ENCODE measurements at places on chromosomes 3 and 15.

GRCh38 chr3:188390775-188391443, 237.0 kb downstream of the LPP start:
- no peak for DNase-seq

DNA sequence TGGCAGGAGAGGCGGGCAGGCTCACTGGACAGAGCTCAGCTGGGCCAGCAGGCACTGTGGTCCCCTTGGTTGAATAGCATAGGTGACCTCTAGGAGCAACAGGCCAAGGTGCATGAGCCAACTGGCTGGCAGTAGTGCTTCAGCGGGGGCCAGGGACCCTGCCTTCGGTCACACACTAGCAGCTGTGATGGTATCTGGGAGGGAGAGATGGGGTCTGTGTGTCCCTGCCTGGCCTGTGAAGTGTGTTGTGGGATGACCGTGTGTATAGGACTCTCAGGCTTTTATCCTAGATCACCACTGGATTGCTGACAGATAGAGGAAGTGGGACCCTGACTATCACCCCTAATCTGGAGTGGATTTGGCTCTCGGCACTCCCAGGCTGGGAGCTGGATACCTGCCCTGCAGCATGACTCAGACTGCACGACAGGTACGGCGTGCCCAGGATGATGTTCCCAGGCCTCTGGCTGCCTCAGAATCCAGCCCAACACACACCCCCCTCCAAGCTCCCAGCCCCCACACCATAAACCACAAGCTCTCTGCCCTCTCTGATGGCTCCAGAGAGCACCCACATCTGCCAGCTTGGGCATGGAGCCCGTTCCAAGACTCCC, 7.8 kb downstream of the RPS17 start:
- no peak for DNase-seq

GRCh38 chr3:18758047-18758704, 333.0 kb upstream of the SATB1 start:
- DNase-seq, result no peak

DNA sequence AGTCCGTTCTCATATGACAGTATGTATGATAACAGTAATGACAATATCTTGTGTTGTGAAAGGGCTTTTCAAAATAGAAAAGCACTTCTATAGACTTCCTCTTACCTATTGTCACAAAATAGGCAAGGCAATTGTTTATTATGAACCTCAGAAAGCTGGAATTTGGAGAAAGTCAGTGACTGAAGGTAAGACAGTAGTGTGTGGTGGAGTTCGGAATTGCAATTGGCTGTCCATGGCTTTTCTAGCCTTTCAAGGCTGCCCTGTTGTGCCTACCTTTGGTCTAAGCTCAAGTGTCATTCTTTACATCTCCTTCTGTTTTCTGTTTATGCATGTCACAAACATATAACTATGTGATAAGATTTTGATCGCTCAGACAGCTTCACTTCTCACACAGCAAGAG, 219.3 kb upstream of the NR2E3 start:
- no peak for DNase-seq

DNA sequence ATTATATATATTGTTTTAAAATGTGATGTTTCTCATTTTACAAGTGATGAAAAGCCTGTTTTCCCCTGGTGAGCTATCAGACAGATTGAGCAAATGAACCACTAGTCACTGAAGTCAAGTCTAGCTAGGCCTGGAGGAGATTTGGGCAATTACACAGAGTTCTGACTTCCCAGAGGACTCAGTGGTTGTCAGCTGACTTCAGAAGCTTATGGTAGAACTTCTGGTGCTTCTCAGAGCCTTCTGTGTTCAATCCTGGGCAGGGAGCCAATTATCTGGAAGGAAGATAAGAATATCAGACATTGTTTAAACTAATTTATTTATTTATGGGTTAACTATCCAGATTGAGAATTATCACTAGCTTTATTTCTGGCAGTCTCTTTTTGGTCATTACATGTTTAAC, 37.7 kb upstream of the NAALADL2 start:
- no peak for DNase-seq

DNA sequence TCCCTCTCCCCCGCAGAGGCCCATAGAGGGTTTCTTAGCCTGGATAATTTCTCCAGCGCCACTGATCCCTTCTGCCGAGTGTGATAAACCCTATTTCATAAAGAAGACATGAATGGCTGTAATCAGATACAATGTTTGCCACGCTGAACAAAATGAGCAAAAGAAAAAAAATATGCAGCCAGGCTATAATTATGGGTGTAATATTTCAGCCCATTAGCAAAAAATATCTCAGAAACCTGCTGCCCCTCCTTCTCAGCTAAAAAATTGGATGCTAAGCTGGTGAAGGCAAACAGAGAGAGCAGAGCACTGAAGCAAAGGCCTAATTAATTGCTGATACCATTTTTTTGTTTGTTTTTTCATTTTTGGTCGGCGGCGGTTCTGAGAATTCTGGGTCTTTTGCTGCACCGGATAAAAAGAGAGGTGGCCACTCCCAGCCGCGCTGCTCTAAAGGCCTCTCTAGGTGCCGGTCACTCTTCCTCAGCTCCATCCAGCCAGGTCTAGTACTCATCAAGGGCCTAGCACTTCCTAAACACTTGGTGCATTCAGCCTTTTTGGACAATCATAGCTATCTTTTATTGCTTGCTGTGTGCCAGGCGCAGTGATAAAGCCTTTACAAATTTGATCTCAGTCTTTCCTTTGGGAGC, 128.7 kb upstream of the TLE3 start:
- DNase-seq, result no peak

GRCh38 chr3:192121923-192122322, 605.4 kb downstream of the FGF12 start:
- no peak for DNase-seq

DNA sequence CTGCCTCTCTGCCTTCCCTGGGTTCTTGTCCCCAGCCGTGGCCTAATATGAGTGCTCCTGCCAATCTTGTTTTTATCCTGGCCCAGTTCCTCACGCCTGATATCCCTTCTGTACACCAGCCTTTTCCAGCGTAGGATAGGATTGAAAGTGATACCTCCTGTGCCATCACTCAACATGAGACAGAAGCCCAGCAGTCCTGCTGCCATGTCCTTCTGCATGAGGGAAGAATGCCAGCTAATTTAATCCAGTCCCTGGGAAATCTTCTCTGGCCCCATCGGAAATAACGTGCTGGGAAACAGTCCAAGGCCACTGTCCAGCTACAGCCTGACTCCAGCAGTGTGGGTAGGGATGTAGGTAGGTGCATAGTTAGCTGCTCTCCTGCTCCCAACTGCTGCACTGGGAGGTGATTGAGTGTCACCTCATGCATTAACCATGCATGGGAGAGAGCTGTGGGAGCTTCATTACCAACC, 92.0 kb upstream of the TPM1 start:
- DNase-seq, result no peak

GRCh38 chr15:70629735-70630273, 133.6 kb downstream of the UACA start:
- no peak for DNase-seq

DNA sequence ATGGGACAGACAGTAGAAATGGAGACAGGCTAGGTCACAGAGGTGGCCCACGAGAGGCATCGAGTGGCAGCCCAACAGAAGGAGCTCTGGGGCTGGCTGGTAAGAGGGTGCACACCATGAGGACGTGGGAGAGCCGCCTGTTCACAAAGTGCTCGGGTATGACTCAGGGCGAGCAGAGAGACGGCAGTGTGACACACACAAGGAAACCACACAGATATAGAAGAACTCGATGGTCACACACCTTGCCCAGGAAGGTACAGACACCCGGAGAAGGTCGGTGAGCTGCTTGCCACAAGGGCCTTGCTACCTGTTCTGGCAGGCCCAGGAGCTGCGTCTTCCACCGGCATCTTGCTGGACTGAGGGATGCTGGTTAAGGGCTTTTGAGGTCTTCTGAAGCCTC, 50.2 kb downstream of the CA12 start:
- DNase-seq, result no peak

GRCh38 chr3:32616267-32616962, 45.8 kb upstream of the DYNC1LI1 start:
- DNase-seq, result no peak

- DNase-seq, result no peak
Observed at GRCh38 chr15:57557267-57557666, 34.4 kb upstream of the MYZAP start.

GRCh38 chr3:133570139-133570936, 3.1 kb upstream of the CDV3 start:
- no peak for DNase-seq

GRCh38 chr15:73800662-73801345, 47.7 kb upstream of the INSYN1 start:
- no peak for DNase-seq

GRCh38 chr3:129651435-129652202, 45.1 kb upstream of the PLXND1 start:
- no peak for DNase-seq

GRCh38 chr3:36714343-36715086, 49.8 kb downstream of the DCLK3 start:
- DNase-seq, result no peak

DNA sequence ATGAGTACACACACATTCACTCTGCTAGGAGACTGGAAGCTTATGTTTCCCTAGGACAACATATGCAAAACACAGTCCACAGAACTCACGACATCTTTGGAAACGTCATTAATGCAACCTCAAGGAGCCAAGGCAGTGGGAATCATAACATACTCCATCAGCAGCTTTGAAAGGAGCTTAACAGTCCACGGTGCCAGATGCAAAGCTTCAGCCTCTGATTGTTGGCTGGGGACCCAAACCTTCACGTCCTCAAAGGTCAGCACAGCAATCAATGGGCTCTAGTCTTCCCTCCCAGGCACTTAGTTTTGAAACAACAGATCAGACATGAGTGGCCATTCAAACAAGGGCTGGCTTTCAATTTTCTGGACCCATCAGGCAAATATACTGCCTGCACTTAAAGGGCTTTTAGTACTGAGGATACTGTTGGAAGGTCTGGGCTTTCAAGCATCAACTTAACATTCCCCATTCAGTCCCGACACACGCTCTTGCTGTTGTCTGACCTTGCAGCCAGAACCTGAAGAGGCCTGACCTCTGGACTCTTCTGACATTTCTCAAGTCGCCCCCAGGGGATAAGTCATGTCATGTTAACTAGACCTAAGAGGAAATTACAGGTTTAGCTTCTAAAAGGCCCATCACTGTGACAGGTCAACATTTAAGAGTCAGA, 223.0 kb downstream of the PDZRN3 start:
- DNase-seq, result no peak

- DNase-seq, result no peak
Observed at GRCh38 chr3:78660957-78661356, 1106.8 kb downstream of the ROBO1 start.

DNA sequence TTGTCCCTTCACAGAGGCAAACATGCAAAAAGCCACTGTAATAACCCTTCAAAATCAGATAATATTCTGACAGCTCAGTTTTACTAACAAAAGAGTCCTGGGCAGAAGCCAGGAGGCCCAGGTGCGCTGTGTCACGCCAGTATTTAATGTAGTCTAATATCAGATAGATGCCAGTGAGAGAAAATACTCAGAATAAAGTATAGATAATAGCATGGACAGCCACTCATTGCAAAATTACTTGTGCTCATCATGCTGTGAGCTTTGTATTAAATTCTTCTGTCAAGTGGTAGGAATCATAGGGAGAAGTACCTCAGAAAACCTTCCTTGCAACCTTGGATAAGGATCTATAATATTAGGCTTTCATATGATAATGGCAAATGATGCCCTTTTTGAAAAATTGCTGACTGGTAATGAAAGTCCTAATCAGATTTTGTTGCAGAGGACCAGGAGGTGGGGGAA, 1154.3 kb downstream of the ROBO1 start:
- DNase-seq, result no peak

- no peak for DNase-seq
Observed at GRCh38 chr3:23219117-23219516, 16.0 kb downstream of the UBE2E2 start.

DNA sequence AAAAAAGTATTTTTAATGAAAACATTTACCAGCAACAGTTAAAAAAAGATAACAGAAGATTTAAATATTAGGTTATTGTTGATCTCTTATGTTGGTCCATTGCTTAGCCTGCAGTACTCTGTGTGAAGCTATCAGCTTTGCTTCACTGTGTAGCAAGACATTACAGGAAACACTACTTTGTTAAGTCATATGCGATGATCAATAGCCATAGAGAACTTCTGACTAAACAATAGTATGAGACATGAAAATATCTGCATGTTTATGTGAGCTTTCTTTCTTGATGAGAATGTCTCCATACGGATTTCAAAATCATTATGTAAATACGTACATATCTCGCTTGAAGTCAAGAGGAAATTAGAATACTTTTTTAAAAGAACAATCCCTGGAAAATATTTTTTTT, 27.0 kb upstream of the CAPN3 start:
- no peak for DNase-seq
